ENCODE measurements at places on chromosomes 4 and X.

- DNase-seq = no peak
Observed at GRCh38 chr4:123954220-123954619, 557.6 kb downstream of the SPRY1 start.

GRCh38 chr4:181909368-181909767 is 333.8 kb upstream of the TENM3 start:
- DNase-seq = no peak

GRCh38 chrX:105220636-105221035 is at the start of gene TEX13A:
TSS of gene TEX13A (minus strand) at chrX:105220694. CDS start at chrX:105220397, 297 bp downstream.
- no peak for DNase-seq

GRCh38 chrX:80014141-80014940 is at the start of gene TBX22:
TSS of gene TBX22 (plus strand) at chrX:80014753. CDS start at chrX:80022270, 7,517 bp downstream.
- no peak for DNase-seq

GRCh38 chr4:9898596-9899305 is 117.3 kb downstream of the DRD5 start:
- DNase-seq = peak; percentile 7
